ENCODE measurements at places on chromosomes 7 and 10. TPM values are rescaled to one million over a fixed set of nuclear protein-coding genes. Genes with fewer than 3 reads are reported as not detected.

DNA sequence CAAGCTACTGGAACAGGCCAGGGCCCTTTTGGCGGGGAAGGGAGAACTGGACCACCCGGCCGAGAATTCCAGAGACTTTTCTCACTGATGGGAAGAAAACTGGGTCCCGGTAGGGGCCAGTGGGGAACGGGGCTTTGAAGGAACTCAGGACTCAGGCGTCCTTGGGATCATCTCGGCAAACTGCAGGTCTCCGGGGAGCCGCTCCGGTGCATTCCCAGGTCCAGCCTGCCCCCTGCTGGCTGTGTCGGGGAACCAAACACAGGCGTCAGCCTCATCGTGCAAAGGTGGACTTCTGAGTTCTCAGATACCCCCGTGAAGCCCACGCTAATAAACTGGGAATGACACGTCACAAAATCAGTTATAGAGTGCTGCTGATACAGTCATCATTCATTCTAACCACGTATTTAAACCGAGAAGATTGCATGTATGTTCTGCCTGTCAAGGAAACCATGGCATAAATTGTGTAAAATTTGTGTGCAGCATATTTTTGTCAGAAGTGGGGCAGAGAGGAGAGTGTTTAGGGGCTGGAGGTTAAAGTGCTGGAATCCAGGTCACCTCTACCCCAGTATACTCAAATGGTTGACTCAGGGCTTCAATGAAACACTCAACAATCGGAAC is 76.1 kb upstream of the CPXM2 start:
- H3K27ac ChIP-seq, result no peak overlapping the region
- H3K36me3 ChIP-seq, result no peaks in the 10 kb centered on the region

Gene PNLIPRP3
- total RNA-seq, result 0.20 TPM

Gene AKR1B15
- total RNA-seq, result not detected

Gene TMEM120A
- 43.9 TPM for total RNA-seq

Gene CFAP69
- total RNA-seq, result 3.0 TPM

- DNase-seq, result no peak
- no peaks in the 10 kb centered on the region for H3K36me3 ChIP-seq
- no peak overlapping the region for H3K4me3 ChIP-seq
- no peak overlapping the region for H3K27ac ChIP-seq
- H3K4me1 ChIP-seq, result no peaks in the 10 kb centered on the region
- H3K27me3 ChIP-seq, result no peaks in the 10 kb centered on the region
Observed at GRCh38 chr7:18053177-18053928, 25.7 kb upstream of the PRPS1L1 start.

DNA sequence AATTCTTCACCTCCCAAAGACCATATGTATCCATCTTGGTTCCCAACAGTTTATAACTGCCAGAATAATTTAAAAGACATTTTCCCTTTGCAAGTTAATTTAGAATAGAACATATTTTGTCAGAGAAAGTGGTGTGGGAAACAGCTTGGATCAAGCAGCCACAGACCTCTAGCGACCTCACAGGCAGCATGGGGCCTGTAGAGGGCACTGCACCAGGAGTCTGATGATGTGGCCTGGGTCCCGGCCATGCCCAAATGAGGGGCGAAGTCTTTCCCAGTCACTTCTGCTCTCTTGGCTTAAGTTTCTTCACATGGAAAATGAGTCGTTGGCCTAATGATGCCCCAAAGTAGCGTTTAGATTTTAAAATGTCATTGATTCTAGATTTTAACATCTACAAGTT is 243.2 kb downstream of the SDK1 start:
- DNase-seq, result no peak
- no peaks in the 10 kb centered on the region for H3K4me1 ChIP-seq
- H3K36me3 ChIP-seq, result no peaks in the 10 kb centered on the region
- no peaks in the 10 kb centered on the region for H3K27me3 ChIP-seq
- H3K4me3 ChIP-seq, result no peak overlapping the region

DNA sequence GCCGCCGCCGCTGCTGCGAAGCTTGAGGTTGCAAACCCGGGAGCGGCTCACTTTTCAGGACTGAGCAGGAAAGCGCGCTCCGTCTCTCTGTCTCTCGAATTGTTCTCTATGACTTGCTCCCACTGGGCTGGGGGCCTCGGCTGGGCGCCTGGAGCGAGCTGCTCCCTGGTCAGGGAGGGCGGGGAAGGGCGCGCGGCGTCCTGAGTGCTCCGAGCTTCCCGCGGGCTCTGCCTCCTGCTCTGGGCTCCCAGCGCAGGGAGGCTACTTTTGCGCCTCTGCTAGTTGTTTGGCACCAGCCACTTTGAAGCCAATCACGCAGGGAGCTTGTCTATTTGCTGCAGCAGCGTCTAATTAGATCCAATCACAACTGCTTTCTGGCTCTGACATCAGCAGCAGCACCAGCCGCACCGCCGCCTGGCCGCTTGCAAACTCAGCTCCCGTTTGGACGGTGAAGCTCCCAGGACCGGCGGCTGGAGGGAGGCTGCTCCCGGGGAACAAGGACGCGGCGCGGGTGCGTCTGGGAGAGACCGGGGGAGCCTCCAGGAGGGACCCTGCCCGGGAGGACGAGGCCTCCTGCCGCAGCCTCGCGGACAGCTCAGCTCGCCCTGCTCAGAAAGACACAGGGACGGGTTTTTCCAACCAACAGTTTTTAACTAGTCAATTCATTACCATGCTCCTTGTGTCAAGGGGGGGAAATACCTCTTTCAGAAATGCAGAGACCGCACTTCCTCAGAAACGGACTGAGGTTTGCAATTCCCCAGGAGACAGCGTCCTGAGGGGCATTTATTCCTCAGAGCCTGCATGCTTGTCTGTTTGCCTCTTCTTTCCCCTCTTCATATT is at the start of gene ADARB2:
Gene ADARB2, minus strand, starts transcription at position 304 of the 840 bp plus-strand sequence.
- peaks cover 5% of the 10 kb centered on the region for H3K4me1 ChIP-seq
- no peak within 1 kb of the TSS for H3K27ac ChIP-seq
- H3K27me3 ChIP-seq, result peaks cover 67% of the 10 kb centered on the region
- no peak for DNase-seq

GRCh38 chr10:114623661-114624294 is 34.3 kb downstream of the ABLIM1 start:
- no peaks in the 10 kb centered on the region for H3K27me3 ChIP-seq
- H3K4me1 ChIP-seq, result peaks cover 15% of the 10 kb centered on the region
- H3K36me3 ChIP-seq, result no peaks in the 10 kb centered on the region
- no peak overlapping the region for H3K27ac ChIP-seq

GRCh38 chr10:63119041-63119440 is 14.1 kb upstream of the NRBF2 start:
- H3K27me3 ChIP-seq, result no peaks in the 10 kb centered on the region
- no peak overlapping the region for H3K27ac ChIP-seq
- no peak for DNase-seq
- no peak overlapping the region for H3K4me3 ChIP-seq
- H3K4me1 ChIP-seq, result peaks cover 22% of the 10 kb centered on the region

Measured in upper lobe of right lung (tissue), 1 donor.